ENCODE measurements at places on chromosomes 16 and 17.

DNA sequence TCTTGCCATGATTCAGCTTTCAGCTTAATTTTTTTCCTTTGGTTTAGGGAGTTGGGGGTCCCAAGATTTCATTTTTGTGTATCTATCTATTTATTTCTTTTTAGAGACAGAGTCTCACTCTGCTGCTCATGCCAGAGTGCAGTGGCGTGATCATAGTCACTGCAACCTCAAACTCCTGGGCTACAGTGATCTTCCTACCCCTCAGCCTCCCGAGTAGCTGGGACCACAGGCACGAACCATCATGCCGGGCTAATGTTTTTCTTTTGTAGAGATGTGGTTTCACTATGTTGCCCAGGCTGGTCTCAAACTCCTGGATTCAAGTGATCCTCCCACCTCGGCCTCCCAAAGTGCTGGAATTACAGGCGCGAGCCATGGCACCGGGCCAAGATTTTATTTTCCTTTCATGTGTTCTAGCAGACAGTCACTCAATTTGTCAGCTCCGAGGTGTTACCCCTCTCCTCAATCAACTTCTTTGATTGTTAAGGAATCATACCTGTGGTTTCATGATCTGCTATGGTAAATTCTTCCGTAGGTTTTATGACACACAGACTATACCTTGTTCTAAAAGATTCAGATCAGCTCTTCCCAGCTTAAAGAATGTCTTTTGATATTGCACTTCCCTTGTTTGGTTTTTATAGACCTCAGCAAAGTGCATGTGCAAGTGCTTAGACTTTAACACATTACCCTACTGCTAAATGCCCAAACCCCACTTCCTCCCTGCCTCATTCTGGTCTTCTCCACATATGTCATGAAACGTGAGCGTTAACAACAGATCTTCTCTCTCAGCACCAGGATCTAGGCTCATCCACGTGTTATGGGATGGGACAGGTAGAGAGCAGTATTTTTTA, 13.0 kb downstream of the UNC45B start:
- DNase-seq, result no peak

DNA sequence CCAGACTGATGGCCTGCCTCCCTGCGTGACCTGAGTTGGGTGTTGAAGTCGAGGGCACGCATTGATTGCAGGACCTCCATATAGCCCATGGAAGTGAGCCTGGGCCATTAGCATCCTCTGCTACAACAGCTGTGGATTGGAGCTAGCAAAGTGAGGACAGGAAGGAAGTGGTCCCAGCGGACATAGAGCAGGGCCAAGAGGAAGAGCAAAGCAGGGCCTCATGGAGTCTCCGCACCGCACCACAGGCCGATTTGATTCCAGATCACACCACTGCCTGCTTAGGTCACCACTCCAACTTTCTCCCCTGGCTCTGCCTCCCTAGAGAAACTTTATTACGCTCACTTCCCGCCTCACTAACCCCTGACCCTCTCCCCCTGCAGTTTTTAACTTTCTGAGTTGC, 10.7 kb upstream of the UBTF start:
- DNase-seq, result no peak

DNA sequence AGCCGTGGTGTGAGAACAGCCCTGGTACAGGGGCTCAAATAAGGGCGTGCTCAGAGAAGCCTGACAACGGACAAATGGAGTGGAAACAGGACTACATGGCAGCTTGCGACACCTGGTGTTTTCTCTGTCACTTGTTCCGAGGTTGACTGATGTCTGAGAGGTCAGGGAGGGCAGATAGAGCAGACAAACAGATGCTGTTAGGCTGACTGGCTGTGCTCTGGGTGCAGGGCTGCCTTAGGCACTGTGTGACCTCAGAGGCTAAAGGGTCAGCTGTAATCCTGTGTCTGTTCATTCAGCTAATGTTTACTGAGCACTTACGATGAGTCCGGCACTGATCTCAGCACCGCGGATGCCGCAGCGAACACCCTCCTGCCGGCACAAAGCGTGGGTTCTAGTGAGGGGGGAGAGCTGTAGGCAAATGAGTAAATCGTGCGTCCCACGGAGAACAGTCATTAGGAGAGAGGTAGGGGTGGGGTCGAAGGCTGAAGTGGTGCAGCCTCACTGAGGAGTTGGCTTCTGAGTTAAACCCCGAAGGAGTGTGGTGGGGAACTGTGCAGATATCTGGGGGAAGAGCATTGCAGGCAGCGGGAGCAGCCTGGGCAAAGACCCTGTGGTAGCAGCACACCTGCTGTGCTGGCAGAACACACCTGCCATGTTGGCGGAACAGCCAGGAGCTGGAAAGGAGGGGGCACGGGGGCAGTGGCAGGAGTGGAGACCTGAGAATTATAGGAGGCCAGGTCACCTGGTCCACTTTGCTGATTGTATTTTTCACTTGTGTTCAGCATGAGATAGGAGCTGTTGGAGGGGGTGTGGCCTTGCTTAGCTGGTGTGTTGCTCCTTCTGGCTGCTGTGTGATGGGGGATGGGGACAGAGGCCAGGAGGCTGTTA, 35.0 kb downstream of the GPT2 start:
- no peak for DNase-seq

- no peak for DNase-seq
These were observed 21.0 kb downstream of the TSPOAP1 start for GRCh38 chr17:58307468-58308172.

DNA sequence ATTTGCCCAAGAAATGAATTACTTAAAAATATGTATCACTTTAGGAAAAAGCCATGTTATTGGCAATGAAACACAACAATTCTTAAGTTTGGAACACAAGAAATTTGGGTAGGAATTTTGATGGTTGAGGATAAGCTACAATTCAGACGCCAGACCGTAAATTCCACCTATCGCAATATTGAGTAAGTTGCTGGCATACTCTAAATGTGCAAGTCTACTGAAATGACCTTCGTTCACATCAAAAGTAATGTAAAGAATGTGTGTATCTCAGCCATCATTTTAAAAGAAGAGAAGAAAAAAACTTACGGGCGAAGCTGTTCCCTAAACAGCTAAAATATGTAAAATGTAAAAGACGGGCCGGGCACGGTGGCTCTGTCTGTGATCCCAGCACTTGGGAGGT, 33.4 kb downstream of the UBE2G1 start:
- no peak for DNase-seq

GRCh38 chr16:89919535-89920406, 1.1 kb downstream of the MC1R start:
- no peak for DNase-seq

DNA sequence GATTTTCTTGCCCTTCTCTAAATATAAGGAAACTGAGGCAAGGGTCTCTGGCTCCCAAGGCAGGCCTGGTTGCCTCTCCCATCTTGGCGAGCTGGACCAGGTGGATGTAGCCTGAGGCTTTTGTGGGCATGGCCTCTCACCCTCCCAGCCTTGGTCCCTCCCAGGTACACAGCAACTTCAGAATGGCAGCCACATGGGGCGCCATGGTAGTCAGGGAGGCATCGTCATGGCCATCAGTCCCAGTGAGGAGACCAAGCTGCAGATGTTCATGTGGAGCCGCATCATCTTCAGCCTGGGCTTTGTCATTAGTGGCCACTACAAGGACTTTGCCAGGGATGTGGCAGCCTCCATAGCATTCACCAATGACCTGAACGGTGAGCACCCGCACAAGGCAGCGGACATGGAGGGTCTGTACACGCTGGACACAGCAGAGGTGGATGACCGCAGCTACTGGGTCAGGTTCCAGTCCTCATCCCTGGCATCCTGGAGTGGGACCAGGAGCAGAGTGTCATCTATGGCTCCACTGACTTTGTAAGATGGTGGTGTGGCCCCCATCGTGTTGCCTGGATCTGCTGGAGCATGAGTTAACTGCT, 165.8 kb upstream of the ZNF267 start:
- no peak for DNase-seq

DNA sequence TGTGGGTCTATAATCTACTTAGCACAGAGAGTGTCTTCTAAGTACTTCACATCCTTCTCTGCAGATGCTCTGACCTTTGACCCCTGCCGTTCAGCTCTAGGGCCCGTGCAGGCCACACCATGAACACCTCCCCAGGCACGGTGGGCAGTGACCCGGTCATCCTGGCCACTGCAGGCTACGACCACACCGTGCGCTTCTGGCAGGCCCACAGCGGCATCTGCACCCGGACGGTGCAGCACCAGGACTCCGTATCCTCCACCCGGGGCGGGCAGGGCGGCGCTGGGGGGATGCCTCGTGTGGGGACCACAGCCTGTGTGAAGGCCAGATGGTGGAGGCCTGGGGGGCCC, 686 bp downstream of the MLST8 start:
- DNase-seq, result no peak

DNA sequence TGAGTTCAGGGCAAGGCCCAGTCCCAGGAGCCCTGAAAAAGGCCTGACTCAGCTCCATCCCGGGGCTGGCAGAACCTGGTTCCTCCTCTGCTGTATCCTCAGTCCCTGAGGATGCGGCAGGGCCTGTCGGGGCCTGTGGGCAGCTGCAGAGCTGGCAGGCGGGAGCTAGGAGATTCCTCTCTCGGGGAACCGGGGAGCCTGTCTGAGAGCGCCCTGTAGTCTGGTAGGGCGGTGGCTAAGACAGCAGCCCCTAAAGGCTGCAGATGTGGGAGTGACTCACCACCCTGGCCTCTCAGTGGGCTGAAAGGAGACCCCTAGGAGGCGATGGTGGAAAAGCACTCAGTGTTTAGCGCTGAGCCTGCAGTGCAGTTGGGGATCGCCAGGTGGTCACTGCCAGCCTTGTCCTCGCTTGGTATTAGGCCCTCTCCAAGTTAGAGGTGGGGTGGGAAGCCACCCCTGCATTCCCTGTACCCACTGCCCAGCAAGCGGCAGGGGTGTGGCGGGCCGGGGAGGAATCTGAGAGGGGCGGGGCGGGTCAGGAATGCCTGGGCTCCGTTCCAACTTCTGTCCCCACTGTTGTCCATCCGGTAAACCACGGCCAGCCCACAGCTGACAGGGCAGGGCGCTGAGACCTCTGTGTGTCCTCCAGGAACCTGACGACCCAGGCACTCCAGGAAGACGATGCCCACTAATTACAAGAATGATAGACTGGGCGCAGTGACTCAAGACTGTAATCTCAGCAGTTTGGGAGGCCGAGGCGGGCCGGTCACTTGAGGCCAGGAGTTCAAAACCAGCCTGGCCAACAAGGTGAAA, 29.5 kb upstream of the CDH1 start:
- DNase-seq, result no peak

Data from NCI-H446 (cell line).